ENCODE measurements at places on chromosomes 7 and 10. TPM values are rescaled to one million over a fixed set of nuclear protein-coding genes. Genes with fewer than 3 reads are reported as not detected.

Gene TCAF2
- total RNA-seq = 5.2 TPM

Gene SEMA3A
- 47.7 TPM for total RNA-seq

Gene WDFY4
- 6.3 TPM for total RNA-seq

Gene VENTX
- total RNA-seq = not detected

Gene LRRC4
- 1.3 TPM for total RNA-seq

Gene TAS2R41
- total RNA-seq = not detected

Gene PPP1R9A
- total RNA-seq = 2.6 TPM

Gene CLRN3
- total RNA-seq = 0.09 TPM

Gene CNNM1
- total RNA-seq = not detected

Gene WNT8B
- total RNA-seq = not detected

Gene CAV1
- total RNA-seq = 1,559 TPM

Gene MRPS16
- 67.1 TPM for total RNA-seq

Gene CPN1
- total RNA-seq = not detected

Gene SPDYE16
- total RNA-seq = not detected

Gene FBXO24
- 0.09 TPM for total RNA-seq

Gene SLC12A9
- total RNA-seq = 22.2 TPM

Gene MKRN1
- total RNA-seq = 59.7 TPM

Gene FRMD4A
- 90.2 TPM for total RNA-seq

Gene EPO
- total RNA-seq = not detected

Gene ANKRD61
- 0.09 TPM for total RNA-seq

Gene CLCN1
- not detected for total RNA-seq

Gene CDK1
- 40.9 TPM for total RNA-seq

Gene CYP2C8
- not detected for total RNA-seq

Gene TMEM72
- total RNA-seq = not detected

Gene IDI2
- not detected for total RNA-seq
